Stimulated activated CD8-positive, alpha-beta memory T cell treated with anti-CD3 and anti-CD28 coated beads, Interleukin-4, amount 100 ng/mL, for 48 hours (primary cell): ENCODE measurements at places on chromosomes 6 and 20.

- DNase-seq: no peak
Measured at GRCh38 chr6:30915591-30915946, 1.5 kb downstream of the VARS2 start.

DNA sequence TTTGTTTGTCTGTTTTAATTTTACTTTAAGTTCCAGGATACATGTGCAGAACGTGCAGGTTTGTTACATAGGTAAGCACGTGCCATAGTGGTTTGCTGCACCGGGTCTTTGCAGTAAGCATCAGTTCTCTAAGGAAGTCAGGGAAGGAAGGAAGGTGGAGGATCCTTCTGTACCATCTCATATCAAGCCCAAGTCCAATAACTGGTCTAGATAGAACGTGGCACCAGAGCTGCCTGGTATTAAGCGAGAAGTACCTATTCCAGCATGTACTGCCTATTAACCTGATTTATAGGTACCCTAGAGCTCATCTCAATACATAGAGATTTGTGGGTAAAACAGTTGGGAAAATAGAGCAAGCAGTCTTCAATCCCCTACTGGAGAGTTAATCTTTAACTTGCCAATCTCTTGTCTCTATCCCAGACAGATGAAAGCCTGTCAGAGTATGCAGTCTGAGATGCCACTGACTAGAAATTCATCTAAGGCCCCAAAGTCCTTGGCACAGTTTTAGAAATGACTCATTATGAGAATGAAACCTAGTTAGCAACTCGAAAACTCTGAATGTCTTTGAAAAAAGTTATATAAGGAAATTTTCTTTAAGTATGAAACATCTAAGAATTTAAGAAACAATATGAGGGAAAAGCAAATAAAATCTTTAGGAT is 144.9 kb downstream of the TFAP2A start:
- no peak for DNase-seq

DNA sequence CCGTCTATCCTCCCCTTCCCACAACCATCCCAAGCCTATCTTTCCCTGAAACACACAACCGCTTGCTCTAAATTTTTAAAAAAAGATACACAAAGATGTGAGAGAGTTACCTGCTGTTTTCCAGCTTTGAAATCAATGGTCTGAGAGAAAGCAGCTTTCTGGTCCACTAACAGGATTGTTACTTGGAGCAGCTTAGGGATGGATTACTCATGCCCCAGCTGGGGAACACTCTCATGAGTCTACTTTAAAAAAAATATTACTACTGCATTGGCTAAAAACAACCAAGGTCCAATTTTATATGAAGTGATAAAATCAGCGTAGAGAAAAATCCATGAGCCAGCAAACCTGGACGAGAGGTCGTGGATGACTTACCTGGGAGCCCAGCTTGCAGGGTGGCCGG is 29.6 kb upstream of the FOXC1 start:
- DNase-seq: no peak

DNA sequence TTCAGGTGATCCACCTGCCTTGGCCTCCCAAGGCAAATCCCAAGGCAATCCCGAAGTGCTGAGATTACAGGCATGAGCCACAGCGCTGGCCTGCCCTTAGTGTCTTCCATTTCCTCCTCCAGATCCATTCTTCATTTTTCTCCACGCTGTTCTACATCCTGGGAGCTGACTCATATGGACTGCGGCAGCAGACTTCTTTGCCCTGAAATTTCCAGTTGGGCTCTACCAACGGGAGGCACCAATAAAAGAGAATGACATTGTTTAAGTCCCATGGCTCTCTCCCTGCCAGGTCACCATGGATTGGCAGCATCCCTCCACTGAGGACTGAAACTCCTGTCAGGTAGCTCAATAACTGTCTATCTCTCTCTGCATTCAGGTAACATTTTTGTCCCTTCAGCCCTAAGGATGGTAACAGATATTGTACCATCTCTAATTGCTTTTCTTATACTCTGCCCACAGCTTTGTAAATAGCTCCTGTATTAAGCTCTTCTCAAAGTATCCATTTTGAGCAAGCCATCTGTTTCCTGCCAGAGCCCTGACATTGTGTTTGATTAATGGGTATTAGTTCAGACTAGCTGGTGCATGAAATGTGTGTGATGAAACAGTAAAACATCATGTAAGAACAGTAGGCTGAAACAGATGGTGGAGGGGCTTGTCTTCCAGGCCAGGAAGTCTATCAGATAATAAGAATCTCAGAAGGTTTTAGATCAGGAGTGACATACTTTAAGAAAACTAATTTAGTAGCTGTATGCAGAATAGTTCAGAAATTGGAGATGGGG is 3.6 kb downstream of the TBCC start:
- no peak for DNase-seq

GRCh38 chr6:147176795-147177194 is 27.4 kb upstream of the STXBP5 start:
- no peak for DNase-seq
